ENCODE measurements at places on chromosomes 2 and 18.

- DNase-seq: no peak
Observed at GRCh38 chr2:148305476-148305875, 284.6 kb downstream of the MBD5 start.

GRCh38 chr2:95539290-95539689, 52.5 kb upstream of the TRIM43 start:
- DNase-seq: no peak

DNA sequence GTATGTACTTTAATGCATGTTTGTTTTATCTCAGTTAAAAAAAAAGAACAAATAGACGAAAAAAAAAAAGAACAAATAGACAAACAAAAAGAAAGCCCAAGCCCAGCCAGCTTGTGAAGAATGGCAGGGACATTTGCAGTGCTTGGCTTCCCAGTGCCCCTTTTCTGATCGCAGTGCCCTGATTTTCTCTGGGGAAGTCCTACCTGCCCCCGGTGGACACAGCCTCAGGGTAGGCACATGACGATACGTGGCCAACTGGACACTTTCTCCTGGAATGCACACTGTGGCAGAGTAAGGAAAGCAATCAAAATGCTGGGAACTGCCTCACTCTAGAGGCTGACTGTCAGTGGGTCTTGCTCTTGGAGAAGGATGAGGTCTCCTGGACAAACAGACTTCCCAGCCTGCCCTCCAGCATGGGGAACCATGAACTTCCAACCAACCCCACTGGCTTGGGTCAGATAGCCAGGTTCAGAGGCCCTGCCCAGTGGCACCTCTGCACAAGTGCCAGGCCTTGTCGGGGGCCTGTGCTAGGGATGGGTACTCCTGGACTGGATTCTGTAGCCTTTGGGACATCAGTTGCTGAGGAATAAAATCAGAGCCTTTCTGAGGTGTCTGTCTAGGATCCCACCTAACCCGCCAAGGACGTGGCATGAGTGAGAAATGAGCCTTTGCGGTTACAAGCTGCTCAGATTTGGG, 76.7 kb downstream of the INHBB start:
- DNase-seq: no peak

GRCh38 chr2:47070155-47070919, 84.8 kb downstream of the STPG4 start:
- DNase-seq: no peak

DNA sequence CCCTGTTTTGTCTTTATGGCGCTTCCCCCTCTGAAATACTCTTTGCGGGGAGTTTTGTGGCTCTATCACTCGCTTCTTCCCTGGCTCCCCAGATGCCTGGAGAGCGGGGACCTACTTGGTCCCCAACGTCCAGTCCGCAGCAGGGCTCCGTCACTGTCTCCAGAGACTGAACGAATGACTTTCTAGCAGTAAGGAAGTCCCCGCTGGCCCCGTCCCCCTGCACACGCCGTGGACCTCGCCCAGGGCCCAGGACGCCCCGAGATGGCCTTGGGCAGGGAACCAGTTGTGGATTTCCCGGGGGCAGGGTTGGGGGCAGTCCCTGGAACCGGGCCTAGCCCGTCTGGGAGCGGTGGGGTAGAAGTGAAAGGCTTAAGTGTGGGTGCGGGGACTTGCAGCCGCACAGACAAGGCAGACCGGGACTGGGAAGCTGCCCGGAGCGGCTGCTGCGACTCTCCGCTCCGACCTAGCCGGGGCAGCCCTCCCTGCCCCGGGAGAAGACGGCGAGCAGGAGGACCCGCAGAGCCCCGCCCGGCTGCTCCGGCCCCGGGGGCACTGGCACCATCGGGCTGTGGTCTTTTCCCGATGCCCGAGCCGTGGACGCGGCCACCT, 821 bp upstream of the EPHA4 start:
- no peak for DNase-seq

- no peak for DNase-seq
Observed at GRCh38 chr18:79315596-79315995, 80.1 kb upstream of the NFATC1 start.

DNA sequence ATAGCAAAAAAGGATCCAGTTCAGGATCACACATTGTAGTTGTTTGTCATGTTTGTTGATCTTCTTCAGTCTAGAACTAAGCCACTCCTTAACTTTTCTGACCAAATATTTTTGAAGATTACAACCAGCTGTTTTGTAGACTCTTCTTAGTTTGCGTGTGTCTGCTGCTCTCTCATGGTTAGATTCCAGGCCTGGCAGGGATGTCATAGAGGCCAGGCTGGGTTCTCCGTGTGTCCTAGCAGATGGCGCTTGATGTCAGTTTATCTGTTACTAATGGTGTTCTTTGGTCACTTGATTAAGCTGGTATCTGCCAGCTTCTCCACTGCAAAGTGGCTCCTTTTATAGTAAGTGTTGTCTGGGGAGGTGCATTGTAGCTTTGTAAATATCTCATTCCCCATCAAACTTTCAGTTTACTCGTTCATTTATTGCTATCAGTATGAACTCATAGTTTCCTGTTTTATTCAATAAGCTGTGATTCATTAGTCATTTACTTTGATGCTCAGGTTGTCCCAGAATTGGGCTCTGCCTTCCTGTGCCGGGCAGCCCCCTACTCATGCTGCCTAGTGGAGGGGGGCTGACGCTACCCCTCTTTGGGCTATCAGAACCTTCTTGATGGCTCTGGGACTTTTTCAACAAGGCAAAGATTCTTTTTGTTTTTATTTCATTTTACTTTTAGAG, 42.1 kb downstream of the GRHL1 start:
- no peak for DNase-seq

GRCh38 chr2:170436077-170436943, 258.4 kb downstream of the MYO3B start:
- DNase-seq: no peak

GRCh38 chr2:190188289-190188688, 125.8 kb upstream of the MSTN start:
- no peak for DNase-seq

DNA sequence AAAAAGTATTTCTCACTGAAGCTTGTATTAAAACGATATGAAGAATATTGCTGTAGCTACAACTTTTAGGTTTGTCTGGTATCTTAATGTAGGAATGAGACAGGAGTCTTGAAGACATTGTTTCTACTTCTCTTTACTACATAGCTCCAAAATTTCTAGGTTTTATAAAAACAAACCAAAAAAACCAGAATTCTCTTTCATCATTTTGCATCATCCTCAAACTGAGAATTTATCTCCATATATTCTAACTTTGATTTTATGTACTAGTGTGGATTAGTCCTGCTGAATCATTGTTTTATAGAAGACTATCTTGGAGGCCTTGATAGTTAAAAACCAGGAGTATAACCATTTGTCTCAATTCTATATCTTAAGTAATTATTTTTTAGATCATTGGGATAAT, 100.2 kb downstream of the ICA1L start:
- DNase-seq: no peak

DNA sequence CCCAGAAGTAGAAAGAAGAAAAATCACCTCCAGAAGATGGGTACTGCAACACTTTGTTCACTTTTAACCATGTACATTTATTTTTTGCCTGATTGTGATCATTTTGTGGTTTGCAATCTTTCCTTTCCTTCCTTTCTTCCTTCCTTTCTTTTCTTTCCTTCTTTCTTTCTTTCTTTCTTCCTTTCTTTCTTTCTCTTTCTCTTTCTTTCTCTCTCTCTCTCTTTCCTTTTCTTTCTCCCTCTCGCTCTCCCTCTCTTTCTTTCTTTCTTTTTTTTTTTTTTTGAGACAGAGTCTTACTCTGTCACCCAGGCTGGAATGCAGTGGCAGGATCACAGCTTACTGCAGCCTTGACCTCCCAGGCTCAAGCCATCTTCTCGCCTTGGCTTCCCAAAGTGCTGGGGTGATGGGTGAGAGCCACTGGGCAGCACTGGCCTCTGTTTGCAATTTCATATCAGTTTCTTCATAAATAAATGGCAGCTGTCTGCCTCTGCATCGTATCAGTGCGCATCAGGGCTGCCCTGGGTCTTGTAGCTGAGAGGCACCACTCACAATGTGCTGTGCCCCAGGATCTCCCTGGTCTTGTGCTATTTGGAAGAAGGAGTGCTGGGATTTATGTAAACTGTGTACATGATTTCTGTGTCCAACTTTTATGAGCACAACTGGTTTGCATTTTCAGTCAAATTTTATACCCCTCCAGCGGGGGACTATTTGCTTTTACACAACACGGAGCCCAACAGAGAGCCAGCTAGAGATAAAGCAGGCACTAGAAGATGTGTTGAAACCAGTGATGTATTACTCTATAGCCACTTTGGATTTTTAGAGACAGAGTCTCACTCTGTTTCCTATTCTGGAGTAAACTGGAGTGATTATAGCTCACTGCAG, 6.9 kb upstream of the LIMS2 start:
- DNase-seq: no peak

- DNase-seq: no peak
Observed at GRCh38 chr2:8627692-8628085, 54.2 kb upstream of the ID2 start.

- no peak for DNase-seq
Observed at GRCh38 chr2:96897491-96898134, 27.7 kb upstream of the SEMA4C start.

GRCh38 chr2:79373358-79374130, 139.3 kb upstream of the CTNNA2 start:
- DNase-seq: no peak

DNA sequence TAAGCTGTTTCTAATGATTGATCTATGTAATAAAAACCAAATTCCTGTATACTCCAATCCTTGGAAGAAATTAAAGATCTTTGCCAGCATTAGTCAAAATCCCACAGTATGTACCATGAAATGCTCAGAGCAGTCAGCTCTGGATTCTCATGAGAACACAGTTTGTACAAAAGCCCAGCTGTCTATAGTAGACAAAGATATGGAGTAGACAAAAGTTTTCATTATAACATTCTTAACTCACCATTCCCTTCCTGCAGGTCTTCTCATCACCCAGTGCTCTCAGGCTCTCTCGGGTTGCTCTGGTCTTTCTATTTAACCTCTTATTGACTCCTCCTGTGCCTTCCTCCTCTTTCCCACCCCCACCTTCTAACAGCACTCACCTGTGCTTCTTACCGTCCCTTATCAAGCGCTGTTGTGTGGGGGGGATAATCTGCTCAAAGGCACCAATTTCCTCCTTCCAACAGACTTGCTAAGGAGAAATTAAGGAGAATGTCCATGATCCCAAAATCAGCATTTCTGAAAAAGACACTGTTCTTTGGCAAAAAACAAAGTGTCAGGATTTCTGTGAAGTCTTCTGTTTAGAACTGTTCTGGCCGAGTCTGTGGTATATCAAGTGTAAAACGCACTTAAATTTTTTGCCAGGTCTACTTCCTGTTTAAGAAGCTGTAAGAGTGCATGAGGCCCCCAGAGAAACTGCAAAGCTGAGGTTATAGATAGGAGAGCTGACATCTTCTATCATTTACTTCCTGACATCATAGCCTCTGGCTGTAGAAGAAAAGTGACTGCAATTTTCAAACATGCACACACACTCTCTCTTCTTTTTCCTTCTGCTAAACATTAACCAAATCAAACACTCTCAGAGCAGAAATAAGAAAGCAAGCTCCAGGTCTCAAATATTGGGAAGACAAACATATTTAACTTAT, 144.1 kb downstream of the EVA1A start:
- no peak for DNase-seq

GRCh38 chr2:69914164-69914949, 552 bp upstream of the MXD1 start:
- DNase-seq: peak; percentile 100

GRCh38 chr2:165192729-165193128, 11.1 kb downstream of the SCN3A start:
- DNase-seq: no peak

DNA sequence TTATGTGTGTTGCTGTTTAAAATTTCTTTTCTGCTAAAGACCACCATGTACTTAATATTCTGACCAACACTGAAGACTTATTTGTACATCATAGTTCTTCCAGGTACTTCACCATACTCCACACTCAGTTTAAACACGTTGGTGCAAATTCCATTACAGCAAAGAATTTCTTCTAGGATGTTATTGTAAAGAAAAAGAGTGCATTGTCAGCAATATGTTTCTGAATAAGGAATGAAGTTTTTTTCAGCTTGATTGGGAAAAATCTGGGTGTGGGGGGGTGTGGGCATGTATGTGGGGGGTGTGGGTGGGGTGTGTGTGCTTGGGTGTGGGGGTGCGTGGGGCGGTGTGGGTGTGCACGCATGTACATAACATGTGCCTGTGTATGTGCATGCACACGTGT, 164.1 kb downstream of the PTGR3 start:
- no peak for DNase-seq

DNA sequence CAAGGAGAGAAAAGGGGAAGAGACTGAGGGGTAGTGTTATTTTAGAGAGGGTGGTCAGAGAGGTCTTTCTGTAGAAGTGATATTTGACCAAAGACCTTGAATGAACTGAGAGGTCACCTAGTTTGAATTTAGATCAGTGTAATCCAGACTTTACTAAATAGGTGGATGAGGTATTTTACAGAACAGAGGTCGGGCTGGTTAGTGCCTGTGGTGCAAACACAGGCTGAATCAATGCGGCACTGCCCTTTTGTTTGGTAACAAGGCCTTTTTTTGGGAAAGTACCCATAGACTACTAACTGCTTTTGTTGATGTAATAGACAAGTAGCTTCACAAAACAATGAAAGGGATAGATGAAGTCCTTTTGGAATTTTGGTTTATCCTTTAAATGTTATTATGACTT, 15.9 kb downstream of the RAPGEF4 start:
- no peak for DNase-seq

- DNase-seq: no peak
Observed at GRCh38 chr2:166074430-166074829, 53.4 kb downstream of the SCN1A start.

DNA sequence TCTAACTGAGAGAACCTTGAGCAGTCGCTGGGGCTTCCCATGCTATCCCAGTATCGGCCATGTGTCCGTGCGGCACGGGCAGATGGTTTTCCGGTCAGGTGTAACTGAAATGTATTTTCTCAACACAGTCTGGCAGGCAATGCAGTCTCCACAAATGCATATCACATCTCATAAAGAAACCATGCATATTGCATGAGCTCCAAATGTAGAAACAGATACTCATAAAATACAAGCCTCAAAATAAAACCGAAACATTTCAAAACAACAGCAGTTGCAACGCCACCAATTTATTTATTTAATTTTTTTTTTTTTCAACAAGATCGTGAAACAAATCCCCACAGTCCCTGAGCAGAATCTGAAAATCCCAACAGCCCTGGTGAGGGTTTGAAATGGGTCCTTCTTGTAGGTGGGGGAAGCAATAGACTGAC, 299.4 kb downstream of the LPIN1 start:
- no peak for DNase-seq

GRCh38 chr2:117686699-117687098, 127.8 kb upstream of the DDX18 start:
- no peak for DNase-seq

- DNase-seq: no peak
Observed at GRCh38 chr2:32591669-32592463, 36.0 kb upstream of the TTC27 start.

DNA sequence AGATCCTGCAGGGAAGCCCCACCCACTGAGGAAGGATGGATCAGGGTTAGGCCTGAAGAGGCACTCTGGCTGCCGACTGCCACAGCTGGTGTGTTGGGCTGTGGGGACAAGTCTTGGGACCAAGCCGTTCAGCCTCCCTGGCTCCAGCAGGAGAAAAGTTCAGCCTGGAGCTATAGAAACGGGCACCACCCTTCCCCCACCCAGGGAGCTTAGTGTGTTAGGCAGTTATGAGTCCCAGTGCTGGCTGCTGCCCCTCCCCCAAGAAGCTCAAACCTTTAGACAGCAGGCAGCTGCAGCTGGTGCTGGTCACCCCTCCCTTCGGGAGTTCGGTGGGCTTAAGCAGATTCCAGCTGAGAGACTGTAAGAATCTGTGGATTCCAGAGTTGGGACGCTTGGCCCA, 447.1 kb upstream of the HS6ST1 start:
- DNase-seq: no peak

GRCh38 chr2:5538772-5539171, 153.4 kb upstream of the SOX11 start:
- no peak for DNase-seq

- DNase-seq: no peak
Observed at GRCh38 chr2:7356909-7357584, 439.8 kb downstream of the RNF144A start.
